ENCODE measurements at places on chromosomes 4 and X.

GRCh38 chrX:105463473-105463872, 243.0 kb upstream of the TEX13A start:
- DNase-seq: no peak

- DNase-seq: no peak
Measured at GRCh38 chr4:65645185-65645584, 25.1 kb downstream of the EPHA5 start.

GRCh38 chr4:152045807-152046571, 285.2 kb upstream of the GATB start:
- no peak for DNase-seq

DNA sequence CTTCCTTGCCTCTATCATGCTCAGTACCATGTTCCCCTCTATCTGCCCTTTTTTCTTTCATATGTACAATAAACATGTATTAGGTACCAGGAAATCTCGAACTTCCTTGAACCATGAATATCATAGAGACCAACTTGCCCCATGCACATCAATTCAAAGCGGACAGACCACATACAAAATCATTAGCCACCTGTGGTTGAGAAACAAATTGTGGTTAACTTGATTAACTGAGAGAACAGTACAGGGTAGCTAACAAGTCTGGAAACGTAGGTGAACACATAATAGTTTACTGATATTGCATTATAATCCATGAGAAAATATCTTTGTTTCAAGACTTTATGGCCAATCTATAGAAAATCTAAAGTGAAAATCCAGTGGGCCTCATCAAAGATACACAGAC, 8.2 kb downstream of the CASP3 start:
- DNase-seq: no peak

DNA sequence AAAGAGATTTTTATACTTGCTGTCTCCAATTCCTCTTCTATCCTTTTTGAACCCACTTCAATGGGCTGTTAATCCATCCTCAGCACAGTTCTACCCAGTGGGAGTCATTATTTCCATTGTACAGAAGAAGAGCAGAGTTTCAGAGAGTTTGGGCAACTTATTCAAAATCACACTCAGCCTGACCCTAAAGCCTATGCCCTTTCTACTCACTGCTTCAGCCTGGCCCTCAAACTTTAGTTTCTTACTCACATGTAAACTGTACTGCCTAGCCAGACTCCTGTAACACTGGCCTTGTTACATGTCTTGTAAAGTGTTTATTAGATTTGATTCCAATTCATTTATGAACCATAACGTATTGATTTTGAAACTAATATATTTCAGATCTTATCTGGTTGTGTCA, 25.1 kb upstream of the USO1 start:
- DNase-seq: no peak

- DNase-seq: no peak
Measured at GRCh38 chr4:109803924-109804571, 2.2 kb upstream of the CFI start.

DNA sequence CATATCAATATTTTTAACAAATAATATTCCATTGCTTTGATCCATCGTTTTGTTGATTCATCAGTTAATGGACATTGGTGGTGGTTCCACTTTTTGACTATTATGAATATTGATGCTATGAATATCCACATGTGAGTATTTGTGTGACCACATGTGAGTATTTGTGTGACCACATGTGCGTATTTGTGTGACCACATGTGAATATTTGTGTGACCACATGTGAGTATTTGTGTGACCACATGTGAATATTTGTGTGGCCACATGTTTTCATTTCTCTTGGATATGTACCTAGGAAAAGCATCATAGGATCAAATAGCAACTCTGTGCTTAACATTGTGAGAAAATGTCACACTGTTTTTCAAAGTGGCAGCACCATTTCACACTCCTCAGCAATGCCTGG, 433.6 kb upstream of the FRG1 start:
- DNase-seq: no peak

DNA sequence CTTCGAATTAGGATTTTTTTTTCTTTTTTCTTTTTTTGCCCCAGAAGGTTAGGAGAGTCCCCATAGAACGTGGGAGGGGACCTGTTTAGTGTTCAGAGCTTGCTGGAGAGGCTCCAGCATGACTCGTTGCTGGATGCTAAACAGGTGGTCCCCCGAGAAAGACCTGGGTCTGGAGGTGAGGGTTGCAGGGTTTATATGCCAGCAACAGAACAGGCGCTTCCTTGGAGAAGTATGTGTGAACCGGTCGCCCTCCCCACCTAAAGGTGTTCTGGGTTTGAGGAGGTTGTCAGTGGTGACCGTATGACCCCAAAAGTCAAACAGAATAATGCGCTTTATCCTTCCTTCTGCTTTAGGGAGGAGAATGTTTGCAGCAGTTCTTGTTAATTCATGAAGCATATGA, 52.1 kb upstream of the SHOX start:
- DNase-seq: no peak

DNA sequence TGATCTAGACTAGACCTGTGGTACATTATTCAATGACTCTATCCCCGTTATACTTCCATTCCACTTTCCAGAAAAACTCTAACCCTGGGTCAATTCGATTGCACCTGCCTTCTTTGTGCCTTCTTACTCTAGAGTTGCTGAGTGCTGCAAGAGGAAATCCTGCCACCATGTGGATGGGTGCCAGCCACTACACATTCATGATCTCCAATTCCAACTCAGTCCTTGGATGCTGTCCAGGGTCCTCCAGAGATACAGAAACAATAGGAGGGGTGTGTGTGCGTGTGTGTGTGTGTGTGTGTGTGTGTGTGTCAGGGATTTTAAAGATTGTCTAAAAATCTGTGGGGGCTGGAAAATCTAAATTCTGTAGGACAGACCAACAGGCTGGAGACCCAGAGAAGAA, 42.9 kb upstream of the INTS6L start:
- DNase-seq: peak; percentile 5
